ENCODE measurements at places on chromosomes 1 and 21.

DNA sequence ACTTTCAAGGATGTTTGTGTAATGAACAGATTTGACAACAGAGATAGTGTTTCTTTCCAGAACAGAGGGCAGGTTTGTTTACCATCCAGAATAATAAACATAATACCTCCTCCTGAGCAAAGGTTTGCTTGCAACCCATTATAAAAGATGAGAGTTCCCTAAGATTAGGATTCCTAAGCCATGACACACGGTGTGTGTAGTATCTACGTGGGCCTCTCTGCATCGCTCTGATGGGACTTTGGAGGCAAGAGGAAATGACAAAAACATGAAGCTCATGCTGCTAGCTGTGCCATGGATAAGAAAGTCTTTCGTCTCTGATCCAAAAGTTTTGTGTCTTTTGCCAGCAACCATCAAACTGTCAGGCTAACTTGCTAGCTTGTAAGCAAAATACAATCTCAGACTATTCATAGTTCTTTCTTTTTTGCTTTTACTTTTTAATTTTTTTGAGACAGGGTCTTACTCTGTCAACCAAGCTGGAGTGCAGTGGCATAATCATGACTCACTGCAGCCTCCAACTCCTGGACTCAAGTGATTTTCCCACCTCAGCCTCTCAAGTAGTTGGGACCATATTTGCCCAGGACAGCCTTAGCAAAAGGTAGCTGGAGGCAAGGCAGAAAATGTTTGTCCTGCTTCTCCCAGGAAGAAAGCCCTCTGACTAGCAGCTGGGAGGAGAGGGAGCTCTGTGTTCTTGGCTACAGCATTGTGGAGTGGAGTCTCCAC, 81.1 kb downstream of the LHX4 start:
- DNase-seq = no peak

GRCh38 chr21:37356706-37357105, 9.9 kb upstream of the DYRK1A start:
- DNase-seq = no peak

DNA sequence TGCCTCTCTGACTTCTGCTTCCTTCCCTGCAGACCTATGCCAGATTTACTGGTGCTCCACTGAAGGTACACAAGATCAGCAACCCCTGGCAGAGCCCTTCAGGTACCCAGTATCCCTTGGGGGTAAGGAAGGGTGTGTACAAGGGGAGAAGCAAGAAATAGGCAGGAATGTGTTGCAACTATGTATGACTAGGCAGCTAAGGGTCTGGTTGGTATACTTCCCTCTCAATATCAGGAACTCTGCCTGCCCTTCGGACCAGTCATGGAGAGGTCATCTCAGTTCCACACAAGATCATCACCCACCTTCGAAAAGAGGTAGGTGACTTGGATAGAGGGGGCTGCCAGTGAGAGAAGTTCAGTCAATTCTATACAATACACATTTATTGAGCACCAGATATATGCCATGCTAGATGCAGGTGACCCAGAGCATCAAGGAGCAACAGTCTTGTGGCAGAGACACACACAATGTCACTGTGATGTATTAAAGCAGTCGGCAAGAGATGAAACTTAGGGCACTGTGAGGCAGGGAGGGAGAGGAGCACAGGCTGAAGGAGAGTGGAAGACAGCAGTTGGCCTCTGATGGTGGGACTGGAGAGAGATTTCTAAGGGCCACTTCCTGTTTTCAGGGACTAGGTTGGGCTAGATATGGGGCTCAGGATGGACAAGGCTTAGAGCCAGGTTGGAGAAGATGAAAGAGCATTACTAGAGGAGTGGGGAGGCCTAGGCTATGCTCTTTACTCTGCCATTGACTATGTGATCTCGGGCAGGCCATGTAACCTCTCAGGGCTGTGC, 2.0 kb downstream of the MTX1 start:
- no peak for DNase-seq

DNA sequence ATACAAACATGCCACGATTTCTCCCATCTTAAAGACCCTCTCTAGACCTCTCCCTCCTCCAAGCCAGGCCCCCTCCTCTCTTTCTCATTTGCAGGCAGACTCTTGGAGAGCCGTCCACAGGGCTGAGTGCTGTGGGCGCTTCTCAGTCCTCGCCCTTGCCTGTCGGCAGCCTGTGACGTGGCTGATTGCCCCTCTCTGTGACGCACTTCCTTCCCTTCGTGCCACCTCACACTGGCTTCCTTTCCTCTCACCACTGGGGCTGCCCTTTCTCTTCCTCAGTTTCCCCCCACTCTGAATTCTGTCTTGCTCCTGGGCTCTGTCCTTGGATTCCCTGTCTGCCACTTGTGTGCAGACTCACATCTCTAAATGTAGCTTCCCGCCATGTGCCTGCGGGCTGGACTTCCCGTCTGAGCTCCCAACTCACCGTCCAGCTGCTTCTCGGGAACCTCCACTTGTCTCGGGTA, 227.2 kb downstream of the CAMTA1 start:
- DNase-seq = no peak

DNA sequence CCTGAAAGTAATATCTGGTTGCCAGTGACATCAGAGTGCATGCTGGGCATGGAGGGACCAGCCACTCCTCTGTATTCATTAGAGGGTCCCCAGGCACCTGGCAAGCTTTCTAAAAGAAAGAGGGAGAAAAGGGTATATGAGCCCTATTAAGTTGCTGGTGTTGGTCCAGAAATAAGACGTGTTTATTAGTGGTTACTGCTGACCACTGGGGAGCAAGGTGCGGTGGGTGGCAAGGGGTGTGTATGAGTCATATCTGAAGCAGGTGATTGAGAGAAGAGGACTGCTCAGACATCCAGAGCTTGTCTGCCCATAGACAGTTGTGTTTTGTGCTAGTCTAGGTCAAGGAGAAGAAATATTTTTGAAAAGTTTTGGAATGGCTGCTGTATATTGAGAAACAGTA, 298.1 kb downstream of the TM2D1 start:
- no peak for DNase-seq

DNA sequence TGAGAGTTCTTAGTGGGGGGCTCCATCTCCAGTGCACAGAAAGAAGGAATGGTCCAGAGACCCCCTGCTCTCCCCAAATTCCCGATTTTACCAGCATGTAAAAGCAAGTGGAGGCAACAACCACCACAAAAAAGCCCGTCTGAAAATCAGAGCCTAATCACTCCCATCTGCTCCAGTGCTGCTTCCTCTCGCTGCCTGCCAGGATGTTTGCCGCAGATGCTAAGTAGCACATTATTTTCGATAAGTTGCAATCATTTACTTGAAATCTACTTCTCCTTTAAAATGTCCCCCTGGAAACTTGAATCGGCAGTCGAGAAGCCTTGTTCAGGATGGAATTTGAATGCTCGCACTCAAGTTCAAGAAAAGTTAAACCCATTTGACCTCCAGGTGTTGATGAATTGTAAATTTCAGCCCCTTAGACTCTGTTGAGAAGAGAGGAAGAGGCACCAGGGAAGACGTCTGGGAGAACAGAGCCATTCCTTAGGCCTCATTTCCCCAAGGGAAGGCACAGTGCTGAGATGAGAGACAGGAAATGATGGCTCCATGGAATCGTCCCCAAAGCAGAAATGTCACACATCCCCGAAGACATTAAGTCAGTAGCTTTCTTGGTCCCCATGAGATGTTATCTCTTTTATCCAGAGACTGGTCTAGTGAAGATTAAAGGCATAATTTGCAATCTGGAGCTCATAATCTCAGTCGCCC, 221.3 kb downstream of the PBX1 start:
- no peak for DNase-seq

DNA sequence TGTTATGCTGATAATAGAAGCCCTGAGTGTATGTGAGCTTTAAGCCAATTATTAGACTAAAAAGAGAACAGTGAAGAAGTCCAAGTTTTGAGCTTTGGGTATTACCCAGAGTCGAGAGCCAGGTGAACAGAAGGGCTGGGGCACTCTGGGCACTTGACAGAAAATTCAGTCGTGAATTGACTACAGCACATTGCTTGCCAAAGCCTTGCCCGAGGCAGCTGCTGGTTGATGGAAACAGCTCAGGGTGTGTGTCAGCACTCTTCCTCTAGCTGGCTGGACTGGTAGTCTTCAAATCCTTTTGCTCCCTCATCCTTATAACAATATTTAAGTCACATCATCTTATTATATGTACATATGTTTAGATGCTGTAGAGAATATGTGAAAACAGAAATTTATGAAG, 21.3 kb downstream of the PDE4B start:
- no peak for DNase-seq

GRCh38 chr1:228508840-228509415, 21.7 kb downstream of the RNF187 start:
- DNase-seq = no peak

- DNase-seq = no peak
These were observed 35.7 kb downstream of the NEK2 start for GRCh38 chr1:211639475-211640300.

- peak; percentile 42 for DNase-seq
These were observed 20.3 kb upstream of the SLC5A9 start for GRCh38 chr1:48202030-48202752.

DNA sequence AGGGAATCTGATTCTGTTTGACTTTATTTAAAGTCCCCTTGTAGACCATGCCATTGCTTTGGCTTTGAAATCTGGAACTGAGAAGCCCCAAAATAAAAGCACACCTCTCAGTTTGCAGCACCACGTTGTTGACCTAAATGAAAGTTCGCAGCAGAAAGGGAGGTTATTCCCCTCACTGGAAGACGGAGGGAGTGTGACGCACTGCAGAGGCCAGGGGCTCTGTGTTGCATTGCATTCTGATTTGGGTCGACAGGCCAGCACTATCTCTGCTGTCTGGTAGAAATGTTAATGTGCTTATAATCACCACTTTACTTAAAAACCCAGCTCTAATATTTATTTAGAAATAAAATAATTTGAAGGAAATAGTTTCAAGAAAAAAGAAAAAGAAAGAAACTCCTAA, 675.2 kb upstream of the NR5A2 start:
- no peak for DNase-seq

DNA sequence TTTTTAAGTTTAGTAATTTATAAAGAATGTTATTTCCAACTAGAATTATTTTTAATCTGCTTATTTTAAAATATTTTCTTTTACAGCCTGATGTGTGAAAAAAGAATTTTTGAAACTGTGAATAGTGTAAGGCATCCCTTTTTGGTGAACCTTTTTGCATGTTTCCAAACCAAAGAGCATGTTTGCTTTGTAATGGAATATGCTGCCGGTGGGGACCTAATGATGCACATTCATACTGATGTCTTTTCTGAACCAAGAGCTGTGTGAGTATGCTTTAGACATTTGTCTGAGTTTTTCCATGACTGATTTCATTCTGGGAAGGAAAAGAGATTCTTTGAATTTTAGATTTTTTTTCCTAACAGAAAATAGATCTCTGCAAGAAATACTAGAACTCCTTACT, 77.9 kb downstream of the GTF2B start:
- DNase-seq = no peak

- no peak for DNase-seq
These were observed 225.9 kb downstream of the SPATA17 start for GRCh38 chr1:217857061-217857460.
